ENCODE measurements at places on chromosomes 3 and 15.
A peak's percentile ranks its signal among the peaks of the same experiment; 100 is the strongest.

GRCh38 chr15:80977627-80978036 is 12.0 kb downstream of the MESD start:
- peak; percentile 22 for DNase-seq

DNA sequence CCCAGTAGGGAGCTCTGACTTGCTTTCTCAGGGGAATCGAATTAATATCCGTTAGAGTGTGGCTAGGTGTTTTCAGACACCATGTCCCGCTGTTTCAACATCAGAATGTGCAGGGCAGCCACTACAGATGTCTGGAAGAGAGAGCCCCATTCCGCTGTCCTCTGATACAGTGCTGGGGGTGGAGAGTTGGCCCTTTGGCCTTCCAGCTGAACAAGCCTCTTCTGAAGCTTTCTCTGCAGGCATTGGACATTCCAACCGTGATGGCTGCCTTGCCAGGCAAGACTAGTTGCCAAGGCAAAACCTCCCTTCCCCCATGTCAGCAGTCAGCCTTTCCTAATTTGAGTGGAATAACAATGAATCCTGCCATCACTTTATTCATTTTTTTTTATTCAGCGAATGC is 1.5 kb downstream of the FAH start:
- no peak for DNase-seq

GRCh38 chr15:45377609-45378148 is 665 bp downstream of the GATM start:
- DNase-seq = no peak

GRCh38 chr3:4856564-4856963 is 122.7 kb upstream of the BHLHE40 start:
- no peak for DNase-seq

DNA sequence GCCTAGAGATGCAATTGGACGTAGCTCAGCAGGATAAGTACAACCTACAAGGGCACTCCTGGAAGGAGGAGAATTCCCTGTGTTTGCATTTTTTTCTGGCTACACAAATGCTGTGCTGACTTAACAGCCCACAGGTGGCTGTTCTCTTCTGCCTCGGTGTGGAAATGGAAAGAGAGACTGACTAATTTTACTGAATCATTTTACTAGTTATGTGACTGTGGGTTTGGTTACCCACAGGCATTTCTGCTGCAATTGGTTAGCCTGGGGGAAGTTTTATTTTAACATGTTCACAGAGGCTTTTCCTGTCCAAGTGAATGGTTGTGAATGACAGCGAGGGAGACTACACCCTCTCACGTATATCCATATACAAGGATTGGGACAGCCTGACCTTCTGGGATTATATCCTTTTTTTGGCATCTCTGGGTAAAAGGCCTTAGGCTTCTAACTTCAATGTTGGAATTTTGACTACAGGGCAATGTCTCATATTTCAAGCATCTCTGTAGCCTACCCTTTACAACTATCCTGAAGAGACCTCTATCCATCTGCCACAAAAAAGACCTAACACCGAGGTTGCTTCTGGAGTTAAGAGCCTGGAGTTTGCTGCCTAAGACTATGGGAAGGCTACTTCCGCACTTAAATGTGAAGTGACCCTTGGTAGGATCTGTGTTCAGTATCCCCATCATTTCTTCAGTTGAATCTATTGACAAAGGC is 67.2 kb upstream of the TP63 start:
- no peak for DNase-seq

GRCh38 chr3:121414924-121415323 is 130.9 kb downstream of the POLQ start:
- DNase-seq = no peak

DNA sequence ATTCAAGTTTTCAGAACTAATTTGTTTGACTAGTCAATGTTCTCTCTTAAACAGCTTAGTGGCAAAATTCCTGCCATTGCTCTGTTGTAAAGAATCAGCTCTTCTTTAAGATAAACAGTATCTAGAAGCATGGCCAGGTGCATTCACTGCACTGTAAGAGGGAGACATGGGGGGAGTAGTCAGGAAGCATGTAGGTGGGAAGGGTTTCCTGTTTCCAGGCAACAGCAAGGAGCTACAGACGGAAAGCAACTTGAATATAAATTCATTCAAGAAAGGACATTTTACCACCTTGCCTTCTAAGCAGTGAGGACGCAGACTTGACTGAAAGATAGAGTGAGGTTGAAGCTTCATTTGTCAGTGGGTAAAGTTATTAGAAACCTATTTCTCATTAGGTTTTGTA is 55.3 kb downstream of the BBX start:
- DNase-seq = no peak

DNA sequence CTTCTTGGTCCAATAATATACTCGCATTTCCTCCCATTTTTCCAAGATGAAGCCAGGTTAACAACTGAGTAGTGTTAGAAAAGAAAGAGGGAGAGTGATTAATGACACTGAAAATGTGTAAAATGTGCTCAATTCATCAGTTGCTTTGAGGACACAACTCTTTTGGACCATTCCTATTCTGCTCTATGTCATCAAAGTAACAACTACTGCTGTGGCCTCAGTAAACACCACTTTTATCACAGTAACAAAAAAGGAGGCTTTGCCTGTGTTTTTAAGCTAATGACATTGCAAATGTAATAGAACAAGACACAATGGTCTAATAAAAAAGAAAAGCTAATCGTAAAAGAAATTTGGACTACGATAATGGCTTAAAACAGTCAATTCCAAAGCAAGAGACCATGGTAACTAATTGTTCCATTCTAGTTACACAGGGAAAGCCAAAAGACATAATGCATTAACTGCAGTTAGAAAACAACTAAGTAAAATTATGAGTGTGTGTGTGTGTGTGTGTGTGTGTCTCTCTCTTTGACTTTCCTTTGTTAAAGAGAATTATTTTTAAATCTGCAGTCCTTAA is 221.1 kb downstream of the MAGI1 start:
- no peak for DNase-seq

DNA sequence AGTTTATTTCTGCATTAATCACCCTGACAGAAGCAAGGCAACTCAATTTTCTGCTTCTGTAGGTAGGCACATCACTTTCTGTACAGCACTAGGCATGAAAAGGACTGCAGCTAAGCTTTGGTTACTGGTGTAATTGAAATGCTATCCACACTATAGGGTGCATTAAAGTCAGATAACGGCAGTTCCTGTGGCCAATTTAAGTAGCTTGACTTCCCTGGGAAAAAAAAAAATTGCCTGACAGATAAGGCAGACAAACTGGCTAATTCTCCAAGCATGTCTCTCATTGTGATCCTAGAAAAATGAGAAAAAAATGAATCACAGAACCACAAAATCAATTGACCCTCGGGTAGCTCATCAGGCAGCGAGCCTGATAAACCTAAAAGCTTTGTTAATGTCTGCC is 151.4 kb downstream of the MEIS2 start:
- no peak for DNase-seq
